Esophagus mucosa (tissue), 1 donor: ENCODE measurements at places on chromosomes 3 and 15. TPM values are rescaled to one million over a fixed set of nuclear protein-coding genes. Genes with fewer than 3 reads are reported as not detected.

DPP8 gene
- total RNA-seq, result 18.2 TPM

DNA sequence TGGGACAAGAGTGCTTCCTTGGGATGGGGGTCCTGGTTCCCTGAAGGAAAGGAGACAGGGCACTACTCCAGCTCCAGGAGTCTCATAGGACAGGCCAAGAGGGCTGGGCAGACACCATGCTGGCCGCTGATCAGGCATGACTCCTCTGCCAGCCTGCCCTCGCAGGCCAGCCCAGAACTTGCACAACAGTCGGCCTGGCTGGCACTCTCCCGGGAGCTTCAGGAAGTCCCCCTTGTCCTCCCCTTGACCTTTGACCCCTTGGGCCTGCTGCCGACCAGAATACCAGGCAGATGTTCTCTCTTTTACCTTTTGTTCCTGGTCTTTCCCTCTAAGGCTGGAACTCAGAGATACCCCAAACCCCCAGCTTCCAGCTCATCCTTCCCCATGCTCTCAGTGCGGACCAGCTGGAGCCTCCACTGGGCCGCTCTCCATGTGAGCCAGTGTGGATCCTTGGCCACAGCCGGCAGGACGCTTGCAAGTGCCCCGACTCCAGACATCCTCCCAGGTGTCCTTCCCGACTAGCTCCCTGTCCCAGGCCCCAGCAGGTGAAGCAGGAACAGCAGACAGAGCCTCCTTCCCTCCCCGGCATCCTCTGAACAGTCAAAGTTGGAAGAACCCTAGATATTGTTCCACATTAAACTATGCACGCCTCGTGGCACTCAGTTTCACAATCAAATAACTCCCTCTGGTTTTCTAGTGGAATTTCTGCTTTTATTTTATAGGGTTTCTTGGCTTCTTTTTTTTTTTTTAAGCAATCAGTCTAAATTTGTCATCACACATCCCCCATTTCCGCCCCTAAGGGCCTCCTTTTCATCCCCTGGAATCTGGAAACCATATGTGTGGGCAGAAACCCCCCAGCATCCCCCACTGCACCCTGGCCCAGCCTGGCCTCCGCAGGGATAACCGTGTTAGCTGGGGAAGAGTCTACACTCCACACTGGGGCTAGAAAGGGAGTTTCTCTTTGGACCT lies 15.7 kb downstream of the VPS18 start:
- no peak for ATAC-seq

AADACL2 gene
- not detected for total RNA-seq

DNA sequence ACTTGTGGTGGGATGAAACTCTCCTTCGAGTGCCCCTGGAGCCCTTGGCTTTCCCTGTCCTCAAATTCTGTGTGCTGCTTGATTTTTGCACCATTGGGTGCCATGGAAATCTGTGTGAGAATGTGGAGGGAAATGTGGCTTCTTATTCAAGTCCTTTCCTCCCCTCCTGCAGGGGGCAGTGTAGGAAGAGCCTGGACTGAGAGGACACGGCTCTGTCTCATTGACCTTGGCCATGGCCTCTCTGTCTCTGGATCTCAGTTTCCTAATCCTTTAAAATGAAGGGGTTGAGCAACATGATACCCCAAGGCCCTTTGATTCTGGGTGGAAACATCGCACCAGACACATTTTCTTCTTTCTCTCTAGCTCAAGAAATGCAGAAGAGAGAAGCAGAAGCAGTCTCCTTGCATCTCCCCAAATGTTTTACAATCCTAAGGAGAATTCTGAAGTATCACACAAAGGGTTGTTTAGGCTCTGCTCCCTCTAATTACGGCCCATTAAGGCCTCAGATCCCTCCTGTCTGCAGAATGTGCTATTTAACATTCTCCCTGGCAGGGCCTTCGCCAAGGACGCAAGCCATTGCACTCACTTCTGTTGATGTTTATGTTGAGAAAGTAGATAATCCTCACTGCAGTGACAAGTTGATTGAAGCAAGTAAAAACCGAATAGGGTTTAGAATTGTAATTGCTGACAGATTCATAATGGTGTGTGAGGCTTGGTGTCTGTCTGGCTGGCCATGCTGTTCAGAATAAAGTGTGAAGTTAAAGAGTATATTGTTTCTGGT lies 169.1 kb downstream of the TPRG1 start:
- ATAC-seq, result peak; percentile 38

- ATAC-seq, result no peak
These were observed 33.8 kb downstream of the MBNL1 start for GRCh38 chr3:152302521-152303021.
